ENCODE measurements at places on chromosomes 4 and X.

- DNase-seq, result no peak
Measured at GRCh38 chrX:12400218-12400617, 261.9 kb downstream of the FRMPD4 start.

- DNase-seq, result no peak
Measured at GRCh38 chr4:173214661-173215060, 46.0 kb downstream of the GALNT7 start.

GRCh38 chr4:168304744-168305459 is 13.7 kb downstream of the DDX60 start:
- DNase-seq, result no peak

- DNase-seq, result no peak
Measured at GRCh38 chr4:185378264-185378663, 17.5 kb downstream of the LRP2BP start.

GRCh38 chr4:176469546-176469945 is 149.8 kb downstream of the SPCS3 start:
- DNase-seq, result no peak

GRCh38 chrX:20267931-20268701 is 1.4 kb upstream of the RPS6KA3 start:
- no peak for DNase-seq

DNA sequence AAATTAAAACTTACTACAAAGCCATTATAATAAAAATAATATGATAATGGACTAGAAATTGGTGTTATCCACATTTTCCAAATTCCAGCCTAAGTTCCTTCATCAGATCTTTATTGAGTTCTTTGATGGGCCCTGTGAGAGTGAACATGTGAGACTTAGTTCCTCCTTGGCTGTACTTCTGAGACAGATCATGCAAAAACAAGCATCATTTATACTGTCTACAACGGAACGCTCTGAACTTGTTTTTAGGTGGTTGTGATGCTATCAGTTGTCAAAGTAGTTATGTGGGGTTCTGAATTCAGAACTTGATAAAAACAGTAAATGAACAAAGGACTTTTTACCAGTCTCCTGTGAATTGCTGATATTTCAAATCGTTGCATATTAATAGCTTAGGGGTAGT is 48.9 kb downstream of the JADE3 start:
- DNase-seq, result no peak

GRCh38 chr4:41136456-41136855 is 77.9 kb downstream of the APBB2 start:
- no peak for DNase-seq

GRCh38 chrX:40094041-40094899 is 3.5 kb downstream of the BCOR start:
- no peak for DNase-seq

DNA sequence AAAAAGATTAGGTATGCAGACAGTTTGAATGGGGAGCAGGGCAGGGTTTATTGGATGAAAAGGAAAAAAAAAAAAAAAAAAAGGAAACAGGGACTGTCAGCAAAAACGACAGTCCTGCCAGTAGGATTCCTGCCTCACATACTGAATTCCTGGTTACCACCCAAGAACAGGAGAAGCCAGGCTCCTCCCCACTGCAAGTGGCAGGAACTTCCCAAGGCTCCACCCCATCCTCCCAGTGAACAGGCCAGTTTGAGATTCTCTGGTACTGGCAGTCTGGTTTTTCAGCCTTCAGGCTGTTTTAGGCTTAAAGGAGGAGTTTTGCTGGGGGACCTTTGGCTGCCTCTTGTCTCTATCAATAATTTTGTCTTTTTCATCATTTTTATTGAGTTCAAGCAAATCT is 360.0 kb upstream of the CXorf51A start:
- no peak for DNase-seq

DNA sequence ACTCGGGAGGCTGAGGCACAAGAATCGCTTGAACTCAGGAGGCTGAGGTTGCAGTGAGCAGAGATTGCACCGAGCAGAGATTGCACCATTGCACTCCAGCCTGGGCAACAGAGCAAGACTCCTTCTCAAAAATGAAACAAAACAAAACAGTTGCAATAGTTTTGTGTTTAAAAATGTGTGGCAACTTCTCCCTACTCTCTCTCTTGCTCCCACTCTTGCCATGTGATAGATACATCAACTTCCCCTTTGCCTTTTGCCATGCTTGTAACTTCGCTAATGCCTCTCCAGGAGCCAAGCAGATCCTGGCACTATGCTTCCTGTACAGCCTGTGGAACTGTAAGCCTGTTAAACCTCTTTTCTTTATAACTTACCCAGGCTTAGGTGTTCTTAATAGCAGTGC is 52.5 kb upstream of the INTU start:
- no peak for DNase-seq

GRCh38 chrX:74405973-74406489 is 15.3 kb upstream of the SLC16A2 start:
- no peak for DNase-seq

DNA sequence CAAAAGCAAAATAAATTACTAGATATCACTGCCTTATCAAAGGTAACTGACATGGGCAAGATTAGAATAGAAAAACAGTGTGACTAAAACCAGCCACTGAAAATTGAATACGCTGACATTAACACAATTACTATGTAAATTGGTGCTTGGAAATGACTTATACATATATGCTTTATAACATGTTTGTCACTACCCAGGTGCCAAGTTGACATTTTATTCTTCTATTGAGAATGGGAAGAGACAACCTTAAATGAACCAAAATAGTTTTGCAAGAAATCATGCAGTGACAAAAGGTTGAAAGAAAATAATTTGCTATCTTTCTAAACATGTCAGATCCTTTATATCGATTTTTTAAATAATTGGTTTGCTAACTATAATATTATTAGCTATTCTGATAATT is 510.1 kb downstream of the GALNTL6 start:
- no peak for DNase-seq

DNA sequence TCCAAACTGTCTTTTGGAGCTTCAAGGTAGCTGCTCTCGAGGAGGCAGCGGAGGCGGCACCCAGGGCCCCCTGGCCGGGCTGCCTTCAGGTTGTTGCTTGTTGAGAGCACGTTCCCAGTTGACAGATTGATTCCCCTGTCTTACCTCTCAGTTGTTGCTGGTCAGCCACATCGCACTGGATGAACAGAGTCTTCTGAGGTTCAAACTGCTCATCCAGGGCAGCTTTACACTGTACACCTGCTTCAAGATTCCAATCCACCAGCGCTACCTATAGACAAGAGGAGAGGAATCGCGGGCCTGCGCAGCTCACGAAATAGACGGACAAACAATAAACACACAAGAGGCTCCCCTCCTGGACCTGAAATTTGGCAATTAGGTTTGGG is 497 bp downstream of the HPGD start:
- no peak for DNase-seq

DNA sequence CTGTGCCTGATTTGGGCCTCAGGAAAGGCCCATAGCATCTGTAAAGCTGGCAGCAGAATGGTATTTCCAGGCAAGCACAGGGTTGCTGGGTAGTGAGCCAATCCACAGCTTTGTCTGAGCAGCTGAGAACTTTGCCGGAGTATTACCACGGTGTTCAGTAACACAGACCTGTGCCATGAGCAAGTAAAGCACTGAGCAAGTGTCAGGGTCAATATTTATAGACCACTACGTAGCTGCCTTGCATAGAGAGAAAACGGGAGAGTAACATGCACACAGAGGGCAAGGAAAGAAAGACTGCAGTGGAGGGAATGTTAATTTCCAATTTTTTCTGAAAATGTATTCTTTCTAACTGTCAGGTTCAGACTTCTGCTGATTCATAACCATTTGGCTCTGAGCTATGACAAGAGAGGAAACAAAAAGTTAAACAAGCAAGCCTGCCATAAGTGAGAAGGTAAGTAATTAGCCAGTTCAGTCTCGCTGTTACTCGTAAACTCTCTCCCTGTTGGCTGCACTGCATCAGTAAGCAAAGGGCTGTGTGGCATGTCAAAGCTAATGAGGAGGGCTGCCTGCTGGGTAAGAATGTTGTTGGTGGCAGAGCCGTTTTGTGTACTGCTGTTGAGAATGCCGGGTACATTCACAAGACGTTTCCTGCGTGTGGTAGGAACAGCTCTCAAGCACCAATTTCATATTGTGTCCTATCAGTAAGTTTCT is 238.1 kb downstream of the BMPR1B start:
- DNase-seq, result no peak

DNA sequence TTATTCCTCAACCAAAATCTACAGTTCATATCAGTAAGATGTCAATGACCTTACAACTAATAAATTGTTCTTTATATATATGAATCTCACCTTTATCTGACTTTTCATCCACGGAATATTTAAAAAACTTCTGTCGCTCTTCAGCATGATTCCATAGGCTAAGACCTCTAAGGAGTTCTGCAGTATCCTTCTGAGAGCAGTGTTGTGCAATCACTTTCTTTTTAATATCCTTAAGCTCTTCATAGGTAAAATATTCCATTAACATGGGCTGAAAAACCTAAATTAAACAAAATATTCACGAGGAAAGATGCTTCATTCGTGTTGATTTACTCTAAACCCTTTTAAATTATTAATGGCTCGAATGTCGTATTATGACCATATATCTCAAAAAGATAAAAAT is 16.7 kb downstream of the FBXL5 start:
- DNase-seq, result no peak

- no peak for DNase-seq
Measured at GRCh38 chrX:100447655-100448397, 37.8 kb upstream of the PCDH19 start.

Measured in stimulated activated CD8-positive, alpha-beta memory T cell treated with anti-CD3 and anti-CD28 coated beads, Interleukin-7, amount 100 ng/mL, for 4 hours (primary cell).